ENCODE measurements at places on chromosomes 11 and 22.

DNA sequence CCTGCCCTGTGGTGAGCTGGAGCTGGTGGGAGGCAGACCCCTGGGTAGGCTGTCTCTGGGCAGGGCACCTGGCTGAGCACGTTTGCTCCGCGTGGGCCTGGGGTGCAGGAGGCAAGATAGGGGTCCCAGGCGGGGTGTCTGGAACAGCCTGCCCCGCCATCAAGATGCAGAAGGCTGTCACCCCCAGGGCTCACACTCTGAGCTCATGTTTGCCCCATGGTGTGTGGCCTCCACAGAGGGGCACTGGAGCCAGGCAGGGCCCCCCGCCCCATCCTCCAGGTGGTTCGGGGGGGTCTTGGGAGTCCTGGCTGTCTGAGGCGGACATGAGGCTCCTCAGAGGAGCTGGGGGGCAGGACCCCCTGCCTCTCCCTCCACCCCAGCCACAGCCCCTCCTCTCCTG, 28.9 kb upstream of the CARS1 start:
- no peak for DNase-seq

- no peak for DNase-seq
Observed at GRCh38 chr11:1442163-1442562, 44.4 kb downstream of the MOB2 start.

DNA sequence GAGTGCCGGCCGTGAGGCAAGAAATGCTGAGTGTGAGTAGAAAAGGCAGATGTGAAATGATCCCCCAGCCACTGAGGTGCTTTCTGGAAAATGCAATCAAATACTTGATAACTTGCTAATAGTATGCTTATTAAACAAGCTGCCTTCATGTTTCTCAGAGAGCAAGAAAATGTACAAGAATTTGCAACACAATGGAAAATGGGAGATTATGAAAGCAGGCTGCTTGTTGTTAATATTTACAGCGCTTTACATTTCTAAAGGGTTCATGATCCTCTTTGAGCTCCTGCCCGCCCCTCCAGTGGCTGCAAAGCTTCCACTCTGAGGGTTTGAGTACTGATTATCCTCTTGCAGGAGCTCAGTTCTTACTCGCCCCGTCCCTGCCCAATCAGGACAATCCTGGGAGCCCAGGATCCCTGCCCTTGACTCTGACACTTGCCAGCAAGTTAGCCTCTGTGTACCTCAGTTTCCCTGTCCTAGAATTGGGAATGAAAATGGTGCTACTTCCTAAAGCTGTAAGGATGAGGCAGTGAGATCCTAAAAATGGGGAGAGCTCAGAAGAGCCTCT, 645.1 kb downstream of the TBC1D22A start:
- no peak for DNase-seq

DNA sequence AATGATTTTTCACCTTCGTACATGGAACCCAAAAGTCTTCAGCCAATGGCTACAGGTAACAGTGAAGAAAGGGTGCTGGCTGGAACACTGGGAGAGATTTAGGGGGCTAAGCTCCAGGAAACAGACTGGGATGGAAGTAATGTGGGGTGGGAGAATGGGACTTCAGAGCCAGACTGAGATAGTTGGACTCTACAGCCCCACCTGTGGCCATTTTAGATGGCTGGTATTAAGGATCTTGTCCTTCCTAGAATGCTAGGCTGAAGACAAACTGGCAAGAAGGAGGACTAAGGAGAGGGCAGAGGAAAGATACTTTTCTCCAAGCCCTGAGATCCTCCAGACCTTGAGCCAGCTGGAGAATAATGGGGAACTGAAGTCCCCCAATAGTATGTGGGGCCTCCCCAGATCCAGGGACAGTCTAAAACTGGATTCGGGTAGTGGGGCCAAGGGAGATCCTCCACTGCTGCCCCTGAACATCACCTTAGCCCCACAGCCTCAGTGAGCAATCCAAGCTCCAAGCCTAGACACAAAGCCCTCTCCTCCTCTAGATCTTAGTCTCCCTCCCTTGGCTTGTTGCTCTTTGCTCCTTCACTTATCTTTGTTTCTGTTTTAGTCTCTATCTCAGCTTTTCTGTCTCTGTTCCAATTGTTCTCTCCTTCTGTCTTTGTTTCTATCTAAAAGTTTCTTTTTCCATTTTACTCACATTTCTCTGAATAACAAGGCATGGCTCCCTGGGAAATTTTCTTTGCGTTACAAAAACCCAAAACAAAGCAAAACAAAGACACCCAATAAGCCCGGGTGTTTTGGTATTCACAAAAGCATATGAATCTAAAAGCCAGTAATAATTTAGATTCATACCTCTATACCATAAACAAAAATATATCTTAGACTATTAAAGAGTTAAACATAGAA, 16.2 kb upstream of the RRAS2 start:
- no peak for DNase-seq

DNA sequence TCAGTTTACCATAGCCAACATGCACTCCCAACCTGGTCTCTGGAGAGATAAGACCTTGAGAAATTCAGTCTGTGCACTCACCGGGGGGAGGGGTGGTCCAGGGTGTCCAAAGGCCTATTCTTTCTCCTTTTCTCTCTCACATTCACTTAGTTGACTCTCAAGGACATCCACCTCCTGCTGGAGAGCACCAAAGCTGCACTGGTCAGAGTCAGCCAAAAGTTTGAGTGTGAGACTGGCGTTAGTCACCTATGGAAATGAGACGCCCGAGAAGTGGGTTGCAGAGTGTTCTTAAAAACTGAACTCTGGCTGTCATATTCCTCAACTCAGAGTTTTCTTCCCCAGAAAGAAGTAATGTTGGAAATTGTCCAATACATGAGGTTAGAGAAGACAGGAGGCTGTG, 5.0 kb upstream of the UBQLNL start:
- DNase-seq: no peak

- DNase-seq: no peak
Observed at GRCh38 chr11:23473782-23474181, 613.5 kb upstream of the CCDC179 start.

- DNase-seq: no peak
Observed at GRCh38 chr11:110128161-110128560, 35.0 kb downstream of the ZC3H12C start.

DNA sequence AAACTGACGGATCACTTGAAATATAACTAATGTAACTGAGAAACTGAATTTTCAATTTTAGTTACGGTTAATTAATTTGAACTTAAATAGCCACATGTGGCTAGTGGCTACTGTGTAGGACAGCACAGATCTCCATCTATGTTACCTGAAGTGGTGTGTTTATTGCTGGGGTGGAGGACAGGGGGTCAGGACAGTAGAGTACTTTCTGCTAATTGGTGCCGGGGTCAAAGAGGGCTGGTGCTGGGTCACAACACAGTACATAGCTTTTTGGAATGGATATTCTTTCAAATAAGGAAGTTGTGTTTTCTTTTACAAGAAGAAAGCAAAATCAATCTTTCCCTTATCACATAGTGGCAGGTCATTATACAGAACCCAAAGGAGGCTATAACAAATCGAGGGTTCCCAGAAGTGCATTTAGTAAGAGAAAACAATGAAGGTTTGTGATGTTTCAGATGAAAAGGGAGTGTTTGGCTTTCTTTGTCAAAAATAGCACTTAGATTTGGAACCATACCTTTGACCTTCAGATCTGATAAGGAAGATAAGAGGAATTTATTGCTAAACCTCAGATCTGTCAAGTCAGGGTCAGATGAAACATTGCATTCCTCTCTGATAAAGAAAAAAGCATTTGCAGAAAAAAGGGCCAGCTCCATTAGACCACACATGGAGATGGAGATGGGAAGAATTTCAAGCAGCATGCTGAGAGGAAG, 384.5 kb downstream of the AASDHPPT start:
- no peak for DNase-seq

DNA sequence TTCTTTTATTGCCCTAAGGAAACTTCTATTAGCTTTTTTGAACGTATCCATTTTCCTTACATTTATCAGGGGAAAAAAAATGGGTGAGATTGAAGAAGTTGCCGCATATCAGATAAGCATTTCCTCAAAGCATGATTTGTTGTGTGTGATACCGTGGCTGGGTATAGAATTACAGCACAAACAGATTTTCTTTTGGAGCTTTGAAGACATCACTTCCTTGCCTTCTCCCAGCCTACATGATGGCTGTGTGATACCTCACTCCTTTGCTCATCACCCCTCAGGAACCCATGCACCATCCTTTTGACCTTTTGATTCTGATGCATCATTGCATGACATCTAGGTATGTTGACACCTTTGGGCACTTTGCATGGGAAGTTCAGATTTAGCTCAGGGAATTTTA, 1155.3 kb downstream of the BRD1 start:
- DNase-seq: no peak

DNA sequence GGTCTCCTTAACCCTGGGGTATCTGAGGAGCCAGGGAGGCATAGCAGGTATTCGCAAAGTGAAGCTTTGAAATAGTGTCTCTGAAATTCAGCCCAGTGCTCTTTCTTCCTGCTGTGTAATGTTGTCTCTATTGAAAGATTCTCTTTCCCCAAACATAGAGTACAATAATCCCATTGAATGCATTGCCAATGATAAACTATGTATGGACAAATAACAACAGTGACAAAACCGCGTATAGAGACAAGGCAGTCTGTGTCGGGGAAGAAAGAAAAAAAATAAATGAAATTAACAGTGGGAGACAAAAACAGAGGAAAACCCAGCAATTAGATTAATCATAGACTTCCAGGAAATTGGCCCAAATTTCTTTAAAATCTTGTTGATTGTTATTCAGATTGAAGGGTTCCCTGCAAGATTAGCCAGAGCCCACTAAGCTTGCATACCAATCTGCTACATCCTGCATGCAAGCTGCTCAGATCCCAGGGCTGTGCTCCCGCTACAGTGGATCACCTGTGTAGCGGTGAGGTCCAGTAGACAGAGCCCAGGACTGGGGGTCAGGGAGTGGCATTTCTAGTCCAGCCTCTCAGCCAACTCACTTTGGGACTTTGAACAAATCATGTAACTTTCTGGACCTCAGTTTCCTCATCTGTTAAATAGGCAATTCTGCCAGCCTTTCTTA, 492.8 kb downstream of the INSC start:
- no peak for DNase-seq

- DNase-seq: no peak
Observed at GRCh38 chr11:68810164-68810563, 31.6 kb downstream of the CPT1A start.

- DNase-seq: no peak
Observed at GRCh38 chr11:9748361-9748970, 84.6 kb downstream of the SWAP70 start.

DNA sequence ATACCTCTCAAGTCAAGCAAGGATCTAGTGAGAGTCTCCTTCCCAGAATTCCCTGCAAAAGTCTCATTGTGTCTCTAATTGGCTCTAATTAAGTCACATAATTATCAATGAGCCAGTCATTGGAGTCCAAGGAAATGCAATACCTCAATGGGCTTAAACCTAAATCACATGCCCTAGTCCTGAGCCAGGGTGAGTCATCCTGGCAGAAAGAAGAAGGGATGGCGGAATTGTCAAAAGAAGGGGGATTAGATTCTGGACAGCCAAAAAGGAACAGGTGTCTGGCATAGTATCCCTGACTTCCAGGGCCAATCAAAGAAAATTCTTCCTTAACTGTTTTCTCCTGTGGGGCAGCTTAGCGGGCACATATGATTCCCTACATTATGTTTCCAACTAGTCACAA, 25.1 kb upstream of the LDLRAD3 start:
- no peak for DNase-seq

DNA sequence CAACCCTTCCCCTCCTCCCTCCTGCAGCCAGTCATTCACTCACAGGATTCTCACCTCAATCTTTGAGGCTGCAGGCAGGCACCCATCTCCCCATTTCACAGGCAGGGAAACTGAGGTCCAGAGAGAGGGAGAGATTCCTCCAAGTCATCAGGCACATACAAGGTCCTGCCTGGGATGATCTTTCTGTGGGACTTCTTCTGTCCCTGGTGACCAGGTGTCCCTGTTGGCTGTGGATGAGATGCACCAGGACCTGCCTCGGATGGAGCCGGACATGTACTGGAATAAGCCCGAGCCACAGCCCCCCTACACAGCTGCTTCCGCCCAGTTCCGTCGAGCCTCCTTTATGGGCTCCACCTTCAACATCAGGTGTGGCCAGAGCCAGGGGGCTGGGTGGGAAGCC, 7.8 kb downstream of the FTH1 start:
- no peak for DNase-seq

DNA sequence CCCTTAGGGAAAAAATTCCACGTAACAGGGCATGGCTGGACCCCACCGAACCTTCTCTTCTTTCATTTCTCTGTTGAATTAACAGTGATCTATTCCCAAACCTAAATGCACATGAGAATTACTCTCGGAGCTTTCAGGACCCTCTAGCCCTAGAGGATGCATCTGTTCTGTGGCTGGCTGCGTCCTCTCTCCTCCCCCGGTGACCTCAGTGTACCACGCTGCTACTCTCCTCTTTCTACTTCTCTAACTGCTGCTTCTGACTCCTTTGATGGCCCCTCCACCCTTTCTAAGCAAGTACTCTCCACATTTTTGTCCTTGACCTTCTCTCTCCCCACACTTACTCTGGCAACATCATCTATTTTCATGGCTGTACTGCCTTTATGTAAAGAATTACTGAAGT, 12.1 kb upstream of the APOA1 start:
- DNase-seq: no peak

DNA sequence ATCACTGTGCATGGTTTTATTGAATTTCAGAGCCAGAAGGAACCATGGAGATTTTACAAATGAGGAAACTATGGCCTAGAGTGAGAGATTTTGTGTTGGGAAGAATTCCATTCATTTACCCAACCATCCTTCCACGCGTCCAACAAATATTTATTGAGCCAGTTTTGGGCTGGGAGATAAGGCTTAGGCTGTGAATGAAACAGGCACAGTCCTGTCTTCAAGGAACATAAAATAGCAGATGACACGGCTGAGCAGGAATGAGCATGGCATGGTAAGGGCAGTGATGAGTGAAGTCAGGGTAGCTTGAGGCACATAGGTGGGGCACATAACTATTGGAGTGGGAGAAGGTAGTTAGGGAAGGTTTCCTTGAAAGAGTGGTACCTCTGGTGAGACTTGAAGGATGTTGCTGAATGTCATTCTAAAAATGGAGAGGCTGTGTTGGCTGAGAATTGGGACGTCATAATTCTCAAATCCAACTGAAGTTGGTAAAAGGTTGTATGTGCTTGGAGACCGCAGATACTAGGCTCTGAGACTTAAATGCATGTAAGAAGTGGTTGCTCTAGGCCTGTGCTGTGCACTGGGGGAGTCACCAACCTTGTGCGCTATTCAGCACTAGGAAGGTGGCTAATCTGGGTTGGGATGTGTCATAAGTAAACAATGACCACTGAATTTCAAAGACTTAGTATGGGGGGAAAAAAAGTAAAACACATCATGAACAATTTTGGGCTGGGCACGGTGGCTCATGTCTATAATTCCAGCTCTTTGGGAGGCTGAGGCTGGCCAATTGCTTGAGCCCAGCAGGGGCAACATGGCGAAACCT, 51.9 kb downstream of the TEAD1 start:
- no peak for DNase-seq
